Activated CD8-positive, alpha-beta memory T cell treated with anti-CD3 and anti-CD28 coated beads for 4 hours (primary cell): ENCODE measurements at places on chromosomes 6 and 20.

- DNase-seq = no peak
Observed at GRCh38 chr6:37514321-37514771, 14.7 kb upstream of the CCDC167 start.

- DNase-seq = no peak
Observed at GRCh38 chr6:16160794-16161193, 31.9 kb downstream of the MYLIP start.

DNA sequence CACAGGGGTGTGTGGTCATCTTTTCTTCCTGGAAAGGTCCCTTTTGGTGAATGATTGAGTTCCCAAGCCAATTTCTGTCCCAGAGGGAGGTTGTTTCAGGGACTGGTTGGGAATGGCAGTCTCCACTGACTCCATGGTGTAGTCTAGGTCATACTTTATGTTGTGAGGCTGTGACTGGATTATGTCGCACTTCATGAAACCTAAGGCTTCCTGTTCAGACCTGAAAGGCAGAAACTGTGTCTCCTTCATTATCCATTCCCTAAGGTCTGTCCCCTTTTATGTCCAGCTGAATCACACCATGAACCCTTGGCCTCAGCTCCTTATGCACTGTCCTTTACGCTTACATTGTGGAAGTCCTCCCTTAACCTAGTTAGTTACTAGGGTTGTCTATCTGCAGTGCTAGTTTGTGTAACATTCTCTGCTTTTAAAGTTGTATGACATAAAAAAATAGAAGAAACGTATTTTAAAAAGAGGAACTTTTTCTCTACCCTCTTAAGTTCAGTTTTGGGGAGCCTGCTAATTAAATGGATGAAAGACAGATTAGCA, 191.3 kb downstream of the JARID2 start:
- DNase-seq = no peak

DNA sequence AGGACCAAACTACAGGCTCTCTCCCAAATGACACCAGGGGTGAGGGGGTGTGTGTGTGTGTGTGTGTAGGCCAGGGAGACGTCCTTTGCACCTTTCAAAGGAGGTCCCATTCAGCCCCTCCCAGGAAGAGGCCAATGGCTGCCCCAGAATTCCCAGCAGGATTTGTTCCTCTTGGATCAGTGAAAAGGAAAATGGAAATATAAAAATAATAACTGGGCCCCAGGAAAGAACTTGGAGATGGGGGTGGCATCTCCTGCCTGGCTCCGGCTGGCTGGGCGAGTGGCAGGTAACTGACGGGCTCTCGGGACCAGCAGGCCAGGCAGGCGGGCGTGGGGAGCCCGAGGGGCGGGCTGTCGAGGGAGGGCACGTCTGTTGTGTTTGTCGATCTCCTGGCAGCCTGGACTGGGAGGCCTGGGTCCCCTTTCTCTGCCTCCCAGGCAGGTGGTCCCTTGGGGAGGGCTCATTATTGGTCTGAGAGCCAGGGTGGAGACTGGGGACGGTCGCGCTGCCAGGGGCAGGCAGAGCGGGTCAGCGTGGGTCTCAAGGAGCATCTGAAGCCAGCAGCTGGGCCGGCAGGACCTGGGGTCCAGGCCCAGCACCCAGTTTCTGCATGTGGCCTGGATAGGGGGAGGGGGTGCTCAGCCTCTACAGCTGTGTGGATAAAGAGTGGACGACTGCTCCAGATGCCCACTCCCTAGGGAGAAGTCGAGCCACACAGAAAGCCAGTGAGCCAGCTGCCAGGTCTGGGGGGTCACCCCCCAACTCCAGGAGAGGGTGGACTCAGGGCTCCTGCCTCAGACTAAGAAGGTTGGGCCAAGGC, 3.1 kb downstream of the NOL4L start:
- no peak for DNase-seq

GRCh38 chr20:43728686-43729255, 2.0 kb upstream of the GTSF1L start:
- DNase-seq = no peak

GRCh38 chr6:52634211-52634610, 36.7 kb upstream of the TMEM14A start:
- no peak for DNase-seq

- DNase-seq = no peak
Observed at GRCh38 chr6:39791850-39792539, at the start of gene DAAM2. DAAM2 (plus strand) TSS chr6:39792376; CDS start chr6:39856303, 63,927 bp downstream.

- DNase-seq = no peak
Observed at GRCh38 chr20:23047001-23047737, 2.3 kb downstream of the THBD start.
